ENCODE measurements at places on chromosomes 2 and 18.

GRCh38 chr18:66621816-66622576 lies 18.1 kb upstream of the CDH19 start:
- no peak for DNase-seq

DNA sequence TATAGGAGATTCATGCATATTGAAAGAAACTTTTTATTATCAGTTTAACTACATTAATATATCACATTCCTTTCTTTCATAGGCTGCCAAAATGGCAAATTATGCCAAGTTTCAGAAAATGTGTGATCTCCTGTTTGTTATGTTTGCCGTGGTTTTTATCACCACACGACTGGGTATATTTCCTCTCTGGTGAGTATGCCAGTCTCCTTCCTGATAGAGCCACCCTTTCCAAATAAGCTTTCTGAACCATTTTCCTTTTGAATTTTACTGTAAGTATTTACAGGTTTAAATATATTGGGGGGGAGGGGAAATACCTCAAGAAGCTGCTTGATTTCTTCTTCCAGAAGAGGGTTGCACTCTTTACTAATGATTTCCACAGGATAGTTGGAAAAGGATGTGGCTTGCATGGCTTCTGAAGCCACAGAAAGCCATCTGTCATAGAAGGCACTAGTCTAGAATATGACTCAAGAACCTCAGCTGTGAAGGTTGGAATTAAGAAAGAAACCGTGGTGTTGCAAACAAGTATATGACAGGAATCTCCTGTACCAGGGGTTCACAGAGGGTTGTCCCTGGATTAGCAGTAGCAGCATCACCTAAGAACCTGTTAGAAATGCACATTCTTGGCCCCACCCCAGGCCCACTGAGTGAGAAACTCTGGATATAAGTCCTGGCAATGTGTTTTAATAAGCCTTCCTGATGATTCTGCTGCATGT lies 84.5 kb upstream of the NOSTRIN start:
- peak; percentile 52 for DNase-seq

DNA sequence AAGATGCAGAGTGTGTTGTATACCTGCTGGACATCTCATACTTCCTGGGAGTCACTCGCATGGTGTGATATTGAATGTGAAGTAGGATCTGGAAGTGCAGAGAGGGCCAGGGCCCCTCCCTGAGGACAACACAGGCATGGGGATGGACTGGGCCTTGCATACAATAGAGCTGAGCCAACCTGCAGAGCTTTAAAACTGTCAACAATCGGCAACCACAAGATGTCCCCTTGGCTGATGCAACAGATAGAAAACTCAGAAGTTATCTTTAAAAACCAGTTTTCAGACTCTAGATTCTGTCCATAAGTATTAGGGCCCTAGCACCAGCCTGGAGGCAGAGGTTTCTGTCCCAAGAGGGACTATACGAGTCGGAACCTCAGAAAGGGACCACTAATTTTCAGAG lies 19.7 kb downstream of the EVA1A start:
- no peak for DNase-seq

DNA sequence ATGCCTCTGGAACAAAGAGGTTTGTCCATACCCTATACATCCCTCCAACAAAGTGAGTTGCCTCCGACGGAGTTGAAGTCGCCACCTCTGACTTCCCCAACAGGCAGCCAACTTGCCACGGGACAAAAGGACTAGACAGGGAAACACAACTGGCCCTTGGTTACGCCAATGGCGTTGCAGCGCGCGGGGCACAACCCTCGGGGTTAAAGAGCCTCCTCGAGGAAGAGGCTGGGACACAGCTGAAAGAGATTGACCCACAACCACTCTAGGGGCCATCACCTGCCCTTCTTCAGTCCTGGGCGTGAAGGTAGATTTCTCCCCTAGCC lies 545 bp downstream of the GTF3C2 start:
- peak; percentile 47 for DNase-seq

DNA sequence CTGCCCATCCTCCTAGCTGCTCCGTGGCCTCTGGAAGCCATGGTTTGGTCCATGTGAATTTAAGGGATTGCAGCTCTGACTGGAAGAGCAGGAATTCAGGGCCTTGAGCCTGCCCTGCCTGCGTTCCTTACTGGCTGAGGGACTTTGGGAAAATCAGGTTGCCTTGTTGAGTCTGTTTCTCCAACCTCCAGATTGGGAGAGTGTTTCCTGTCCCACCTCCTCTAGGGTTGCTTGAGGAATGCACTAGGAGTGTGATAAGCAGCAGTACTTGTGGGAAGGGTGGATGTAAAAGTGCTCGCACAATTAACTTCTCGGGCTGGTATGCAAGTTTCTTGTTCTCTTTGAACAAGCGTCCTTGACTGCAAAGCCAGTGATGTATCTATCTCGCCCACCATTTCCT lies 84.4 kb upstream of the YWHAQ start:
- DNase-seq = no peak

GRCh38 chr18:30903566-30903965 lies 139.0 kb downstream of the DSC3 start:
- DNase-seq = peak; percentile 88

DNA sequence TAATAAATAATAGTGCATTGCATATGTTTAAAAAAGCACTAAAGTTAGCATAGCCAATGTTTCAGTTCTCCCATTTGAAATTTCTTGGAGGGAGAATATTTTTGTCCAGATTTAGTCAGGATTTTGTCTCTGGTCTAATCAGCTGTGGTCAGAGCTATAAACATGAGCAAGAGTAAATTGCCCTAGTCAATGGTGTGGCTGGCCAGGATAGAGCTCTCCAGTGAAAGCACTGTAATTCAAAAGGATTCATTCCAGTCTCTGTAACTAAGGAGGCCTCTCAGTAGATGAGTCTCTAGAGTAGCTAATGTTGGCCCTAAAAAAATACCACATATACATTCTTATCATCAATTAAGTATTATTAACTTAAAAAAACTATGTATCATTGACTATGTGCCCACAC lies 241.6 kb downstream of the CDCA7 start:
- DNase-seq = peak; percentile 36

DNA sequence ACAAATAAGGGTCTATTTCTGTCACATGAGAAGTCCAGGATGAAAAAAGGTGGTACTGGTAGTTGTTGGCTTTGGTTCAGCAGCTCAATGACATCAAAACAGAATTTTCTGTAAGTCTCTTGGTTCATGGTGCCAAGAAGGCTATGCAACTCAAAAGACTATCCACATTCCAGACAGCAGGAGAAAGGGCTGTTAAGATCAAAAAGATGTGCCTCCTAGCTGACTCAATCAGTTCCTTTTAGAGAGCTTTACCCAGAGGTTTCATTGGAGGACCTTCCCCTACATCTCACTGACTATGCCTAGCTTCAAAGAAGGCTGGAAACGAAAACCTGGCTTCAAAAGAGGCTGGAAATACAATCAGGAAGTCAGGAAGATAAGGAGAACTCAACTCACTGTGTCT lies 98.0 kb downstream of the DYM start:
- no peak for DNase-seq

- no peak for DNase-seq
Observed at GRCh38 chr2:62472312-62472711, 33.7 kb downstream of the TMEM17 start.

DNA sequence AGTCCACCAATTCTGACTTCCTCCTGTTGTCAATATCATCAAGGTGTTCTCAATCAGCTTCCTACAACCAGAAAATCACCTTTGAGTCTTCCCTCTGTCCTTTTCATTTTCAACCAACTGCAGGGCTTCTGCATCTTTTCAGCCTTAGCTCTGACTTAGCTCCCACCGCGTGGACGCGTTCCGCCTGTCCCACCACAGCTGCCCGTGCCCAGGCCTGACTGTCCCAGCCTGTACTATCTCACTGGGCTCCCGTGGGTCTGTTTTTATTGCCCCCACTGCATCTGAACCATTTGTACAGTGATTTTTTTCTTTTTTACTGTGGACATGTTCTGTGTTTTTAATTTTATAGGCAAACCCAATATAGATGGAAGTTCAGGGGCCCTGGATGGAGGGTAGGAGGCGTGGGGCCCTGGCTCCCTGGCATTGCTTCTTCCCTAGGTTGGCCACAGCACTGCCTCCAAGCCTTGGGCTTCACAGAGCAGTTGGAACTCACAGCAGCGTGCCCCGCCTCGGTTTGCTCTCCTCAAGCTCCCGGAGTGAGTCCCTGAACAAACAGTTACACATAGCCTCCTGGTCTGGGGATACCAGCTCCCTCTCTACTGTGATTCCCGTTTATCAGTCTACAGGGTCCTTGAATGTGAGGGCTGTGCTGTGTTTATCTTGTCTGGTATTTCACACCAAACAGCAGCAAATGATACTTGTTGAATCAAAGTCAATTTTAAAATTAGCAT lies 280.6 kb upstream of the PXDN start:
- no peak for DNase-seq

- no peak for DNase-seq
Observed at GRCh38 chr2:71679491-71679890, 226.1 kb downstream of the DYSF start.

DNA sequence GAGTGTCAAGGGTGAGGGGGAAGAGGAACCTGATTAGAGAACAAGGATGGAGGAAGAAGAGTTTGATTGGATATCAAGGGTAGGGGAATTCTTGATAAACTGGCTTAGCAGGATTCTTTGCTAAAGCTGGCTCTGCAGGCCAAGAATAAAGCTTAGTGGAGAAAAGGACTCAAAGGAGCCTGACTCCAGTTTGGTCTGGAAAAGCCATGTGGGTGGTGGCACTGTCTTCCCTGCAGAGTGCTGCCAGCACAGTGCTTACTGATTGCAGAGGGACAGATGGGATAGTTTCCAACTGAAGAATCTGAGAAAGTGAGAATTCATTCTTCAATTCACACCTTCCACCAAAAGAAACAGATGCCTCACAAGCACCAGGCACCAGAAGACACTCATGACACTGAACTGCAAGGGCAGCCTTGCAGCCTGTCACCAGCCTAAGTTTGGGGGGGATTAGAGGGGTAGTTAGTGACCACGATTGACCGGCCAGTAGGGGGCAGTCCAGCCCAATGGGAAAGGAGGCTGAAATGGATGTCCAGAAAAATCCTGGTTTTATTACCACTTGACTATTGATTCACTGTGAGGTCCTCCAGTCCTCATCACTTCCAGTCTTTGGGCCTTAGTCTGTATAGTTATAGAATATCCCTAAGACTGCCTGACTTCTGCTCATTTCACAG lies 334.5 kb downstream of the SMAD2 start:
- DNase-seq = no peak

GRCh38 chr2:165920748-165921147 lies 32.8 kb downstream of the TTC21B start:
- no peak for DNase-seq

GRCh38 chr18:70024829-70025228 lies 77.2 kb upstream of the CD226 start:
- no peak for DNase-seq

GRCh38 chr2:202818321-202818720 lies 53.2 kb downstream of the ICA1L start:
- DNase-seq = no peak

All from astrocyte (in vitro differentiated cells and primary cell).